ENCODE measurements at places on chromosomes 4 and X.

DNA sequence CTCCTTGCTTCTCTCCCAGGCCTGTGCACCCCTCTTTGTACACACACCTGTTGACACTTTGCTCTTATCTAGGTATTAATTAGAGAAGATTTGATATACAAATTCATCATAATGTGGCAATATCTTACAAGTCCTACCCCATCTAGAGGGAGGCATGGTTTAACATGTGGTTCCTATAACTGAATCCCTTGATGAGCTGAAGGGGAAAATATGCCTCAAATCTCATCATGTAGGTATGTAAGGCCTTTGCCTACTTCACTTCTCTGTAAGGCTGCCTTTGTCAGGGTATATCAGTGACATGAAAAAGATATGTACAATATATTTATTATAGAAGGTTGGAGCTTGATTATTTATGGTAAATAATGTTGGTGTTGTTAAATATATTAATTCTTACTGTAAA, 31.9 kb downstream of the HTR2C start:
- DNase-seq = no peak

DNA sequence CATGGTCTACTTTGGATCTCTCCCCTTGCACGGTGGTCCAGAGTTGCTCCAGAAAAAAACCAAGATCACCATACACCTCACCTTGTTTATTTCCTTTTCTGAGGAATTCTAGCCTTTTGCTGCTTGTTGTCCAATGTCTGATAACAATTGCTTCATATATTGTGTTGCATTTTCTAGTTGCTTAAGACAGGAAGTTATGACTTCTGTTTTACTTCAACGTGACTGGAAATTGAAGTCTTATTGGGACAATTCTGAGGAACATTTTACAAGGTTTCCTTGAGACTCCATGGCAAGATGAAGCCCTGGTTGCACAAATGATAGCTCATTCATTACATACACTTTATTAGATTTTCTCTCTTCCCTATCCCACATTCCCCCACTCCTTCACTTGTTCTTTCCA, 5.2 kb downstream of the CXCL1 start:
- no peak for DNase-seq

GRCh38 chrX:42524379-42524778, 253.6 kb downstream of the PPP1R2C start:
- DNase-seq = no peak

- no peak for DNase-seq
Observed at GRCh38 chr4:33772582-33772981, 2471.7 kb downstream of the ARAP2 start.

GRCh38 chr4:40909363-40909876, 159.7 kb downstream of the NSUN7 start:
- DNase-seq = no peak

DNA sequence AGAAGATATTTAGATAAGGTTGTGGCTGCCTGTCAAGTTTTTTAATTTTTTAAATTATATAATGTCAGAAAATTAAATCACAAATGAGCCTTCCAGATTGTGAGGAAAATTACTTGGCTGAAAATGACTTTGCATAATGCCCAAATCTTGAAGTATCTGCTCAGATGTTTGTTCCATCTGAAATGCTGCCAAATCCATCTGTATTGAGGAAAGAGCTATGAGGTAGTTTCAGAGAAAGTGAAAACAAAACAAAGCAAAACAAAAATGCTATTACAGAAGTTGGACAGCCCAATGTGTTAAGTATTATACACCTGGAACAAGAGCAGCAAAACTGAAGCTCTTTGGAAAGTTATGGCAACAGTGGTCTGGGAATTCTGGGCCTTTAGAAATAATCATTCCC, 23.3 kb upstream of the GUCY1B1 start:
- no peak for DNase-seq

- peak; percentile 87 for DNase-seq
Observed at GRCh38 chr4:98546910-98547594, 111.4 kb downstream of the TSPAN5 start.

GRCh38 chr4:14867847-14868246, 134.4 kb upstream of the CPEB2 start:
- no peak for DNase-seq

DNA sequence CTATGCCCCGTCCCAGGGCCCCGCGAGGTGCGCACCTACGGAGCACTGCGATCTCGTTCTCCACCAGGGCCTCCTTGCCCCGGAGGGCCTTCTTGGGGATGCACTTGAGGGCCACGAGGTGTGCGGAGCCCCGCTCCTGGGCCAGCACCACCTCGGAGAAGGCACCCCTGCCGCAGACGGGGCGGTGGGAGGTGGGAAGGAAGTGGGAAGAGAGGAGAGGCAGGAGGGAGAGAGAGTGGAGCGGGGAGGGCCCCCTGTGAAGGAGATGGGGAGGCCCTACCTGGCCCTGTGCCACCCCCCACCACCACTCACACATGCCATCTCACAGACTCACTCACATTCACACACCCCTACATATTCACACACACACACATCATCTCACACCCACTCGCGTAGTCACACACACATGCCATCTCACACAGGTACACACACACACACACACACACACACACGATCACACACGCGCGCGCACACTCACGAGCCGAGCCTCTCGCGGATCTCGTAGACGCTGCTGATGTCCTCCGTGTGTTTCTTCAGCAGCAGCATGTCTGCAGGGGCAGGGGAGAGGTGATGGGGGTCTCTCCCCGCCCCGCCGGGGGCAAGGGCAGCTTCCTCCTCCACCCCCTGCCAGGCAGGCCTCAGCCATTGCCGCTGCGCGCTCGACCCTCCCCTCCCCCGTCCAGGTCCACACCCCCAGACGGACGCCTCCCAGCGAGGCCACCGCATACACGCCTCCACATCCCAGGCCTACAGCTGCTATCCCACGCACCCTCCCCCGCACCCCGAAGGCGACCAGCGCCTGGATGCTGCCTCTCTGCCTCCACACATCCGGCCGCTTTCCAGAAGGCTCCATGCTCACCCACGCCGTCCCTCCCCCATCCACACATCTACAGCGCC, 834 bp downstream of the PNCK start:
- DNase-seq = no peak

DNA sequence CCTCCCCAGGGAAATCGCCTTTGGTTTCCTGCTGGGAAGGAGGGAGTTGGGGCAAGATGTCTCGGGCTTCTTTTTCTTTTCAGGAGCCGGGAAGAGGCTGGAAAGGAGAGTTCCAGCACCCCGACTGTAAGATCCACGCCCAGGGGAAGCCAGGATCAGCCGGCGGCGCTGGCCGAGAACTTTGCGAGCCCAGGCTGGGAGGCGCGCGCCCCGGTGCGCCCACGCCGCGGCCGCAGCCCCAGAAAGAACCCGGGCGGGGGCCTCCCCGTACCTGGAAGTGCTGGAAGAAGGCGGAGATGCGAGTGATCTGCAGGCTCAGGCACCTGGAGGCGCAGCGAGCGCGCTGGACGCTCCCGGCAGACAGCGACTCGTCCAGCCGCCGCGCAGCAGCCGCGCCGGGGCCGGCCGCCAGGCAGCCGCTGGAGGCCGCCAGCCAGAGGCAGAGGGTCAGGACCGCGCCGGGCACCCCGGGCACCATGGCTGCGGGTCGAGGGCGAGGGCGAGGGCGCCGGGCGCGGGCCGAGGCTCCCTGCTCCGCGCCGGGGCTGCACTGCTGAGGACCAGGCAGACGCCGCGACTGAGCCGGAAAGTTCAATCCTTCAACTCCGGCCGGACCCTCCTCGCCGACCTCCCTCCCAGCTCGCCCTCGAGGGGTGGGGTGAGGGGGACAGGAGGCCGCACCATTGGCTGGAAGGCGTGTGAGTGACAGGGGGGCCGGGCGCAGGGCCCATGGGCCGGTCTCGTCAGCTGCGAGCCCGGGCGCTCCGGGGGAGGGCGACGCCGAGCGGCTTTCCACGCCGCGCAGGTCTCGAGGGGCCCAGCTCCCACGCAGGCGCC, at the start of gene ANOS1:
Gene ANOS1, minus strand, starts transcription at position 579 of the 837 bp plus-strand sequence. Its CDS starts 101 bp downstream, at position 478.
- DNase-seq = no peak

DNA sequence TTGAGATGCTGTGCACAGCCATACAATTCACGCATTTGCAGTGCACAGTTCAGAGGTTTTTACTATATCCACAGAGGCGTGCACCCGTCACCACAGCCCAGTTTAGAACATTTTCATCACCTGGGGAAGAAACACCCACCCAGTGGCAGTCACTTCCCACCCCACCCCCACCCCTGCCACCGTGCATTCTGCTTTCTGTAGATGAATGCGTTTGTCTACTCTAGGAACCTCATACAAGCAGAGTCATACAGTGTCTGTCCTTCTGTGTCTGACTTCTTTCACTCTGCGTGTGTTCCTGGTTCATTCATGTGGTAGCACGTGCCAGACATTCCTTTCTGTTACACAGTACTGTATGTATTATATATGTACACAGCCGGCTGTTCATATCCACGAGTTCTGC, 122.8 kb downstream of the TBL1X start:
- DNase-seq = no peak

DNA sequence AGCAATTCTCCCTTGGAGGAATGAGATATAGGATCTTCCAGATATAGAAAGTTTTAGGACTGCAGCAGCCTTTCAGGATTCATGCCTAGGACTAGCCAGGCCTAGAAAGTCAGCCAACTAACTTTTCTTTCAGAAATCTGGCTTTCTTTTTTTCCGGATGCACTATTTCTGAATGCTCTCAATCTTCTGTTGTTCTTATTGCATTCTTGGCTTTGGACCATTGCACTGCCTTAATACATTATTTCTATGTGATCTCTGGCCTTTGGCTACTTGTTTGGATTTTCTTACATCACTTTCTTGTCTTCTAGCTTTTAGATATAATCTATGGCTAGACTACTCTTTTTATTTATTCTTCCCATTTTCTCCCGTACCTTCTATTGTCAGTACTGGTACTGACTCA, 813.1 kb upstream of the HTR2C start:
- no peak for DNase-seq

- no peak for DNase-seq
Observed at GRCh38 chr4:183848805-183849204, 56.3 kb upstream of the STOX2 start.

DNA sequence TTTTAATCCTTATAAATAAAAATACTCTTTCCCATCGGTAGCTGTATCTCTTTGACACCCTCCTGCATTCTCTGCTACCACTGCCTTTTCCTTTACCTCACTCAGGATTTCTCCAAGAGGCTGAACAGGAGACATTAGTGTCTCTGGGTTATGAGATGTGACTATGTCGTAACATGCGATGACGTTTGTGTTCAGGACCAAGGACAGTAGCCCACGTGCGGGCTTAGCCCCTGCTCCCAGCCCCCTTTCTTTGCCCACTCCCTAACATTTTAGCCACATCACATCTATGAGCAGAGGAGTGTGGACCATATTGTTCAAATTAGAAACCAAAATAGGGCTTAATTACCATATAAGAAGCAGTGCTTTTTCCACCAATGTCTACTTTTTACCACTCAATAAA, 369.3 kb downstream of the FBXW7 start:
- DNase-seq = no peak

DNA sequence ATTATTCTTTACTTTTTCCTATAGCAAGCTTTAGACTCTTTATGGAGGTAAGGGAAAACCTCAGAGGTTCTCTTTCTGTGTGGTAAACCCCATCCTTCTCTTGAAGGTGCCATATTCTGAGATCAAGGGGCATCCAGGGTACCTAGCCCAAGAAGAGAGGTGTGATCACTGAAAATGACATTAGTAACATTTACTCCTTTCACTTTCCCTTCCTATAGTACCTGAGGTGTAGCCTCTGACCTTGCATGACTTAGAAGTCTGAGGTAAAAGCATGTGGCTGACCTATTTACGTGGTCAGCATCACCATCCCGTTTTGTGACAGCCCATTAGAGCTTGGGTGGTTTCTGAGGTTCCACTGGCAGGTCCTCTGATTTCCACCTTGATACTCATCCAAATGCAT, 25.7 kb downstream of the SGMS2 start:
- DNase-seq = no peak

DNA sequence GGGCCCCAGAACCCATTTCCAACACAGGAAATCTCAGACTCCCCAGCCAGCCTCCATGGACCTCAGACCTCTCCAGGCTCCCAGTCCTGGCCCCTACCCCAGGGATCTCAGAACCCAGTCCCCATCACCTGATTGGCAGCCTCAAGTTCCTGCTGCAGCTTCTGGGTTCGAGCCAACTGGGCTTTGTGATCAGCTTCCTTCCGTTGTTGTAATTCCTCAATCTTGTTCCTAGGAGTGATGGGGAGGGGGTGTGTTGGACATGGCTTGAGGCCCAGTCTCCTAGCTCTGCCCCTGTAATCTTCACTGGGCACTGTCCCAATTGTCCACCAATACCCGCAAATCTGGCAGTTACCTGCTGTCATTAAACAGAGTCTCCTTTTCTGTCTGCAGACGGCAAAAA, 12.6 kb downstream of the GRIPAP1 start:
- no peak for DNase-seq

GRCh38 chrX:82666355-82666754, 841.7 kb upstream of the POU3F4 start:
- no peak for DNase-seq

DNA sequence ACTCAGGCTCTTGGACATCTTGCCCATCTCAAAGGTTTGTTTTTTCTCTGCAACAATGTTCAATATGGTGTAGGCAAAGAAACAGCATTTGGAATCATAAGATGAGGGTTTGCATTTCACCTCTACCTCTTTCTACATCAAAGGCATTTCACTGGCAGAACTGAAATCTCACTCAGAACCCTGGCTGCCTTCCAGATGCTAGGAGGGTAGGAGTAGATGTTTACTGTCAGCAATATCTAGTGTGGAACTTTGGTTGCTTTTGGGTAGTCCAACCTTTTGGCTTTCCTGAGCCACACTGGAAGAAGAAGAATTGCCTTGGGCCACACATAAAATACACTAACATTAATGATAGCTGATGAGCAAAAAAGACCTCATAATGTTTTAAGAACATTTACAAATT, 297.0 kb upstream of the KLF3 start:
- DNase-seq = no peak

- no peak for DNase-seq
Observed at GRCh38 chr4:22744478-22745062, 51.8 kb downstream of the GBA3 start.

DNA sequence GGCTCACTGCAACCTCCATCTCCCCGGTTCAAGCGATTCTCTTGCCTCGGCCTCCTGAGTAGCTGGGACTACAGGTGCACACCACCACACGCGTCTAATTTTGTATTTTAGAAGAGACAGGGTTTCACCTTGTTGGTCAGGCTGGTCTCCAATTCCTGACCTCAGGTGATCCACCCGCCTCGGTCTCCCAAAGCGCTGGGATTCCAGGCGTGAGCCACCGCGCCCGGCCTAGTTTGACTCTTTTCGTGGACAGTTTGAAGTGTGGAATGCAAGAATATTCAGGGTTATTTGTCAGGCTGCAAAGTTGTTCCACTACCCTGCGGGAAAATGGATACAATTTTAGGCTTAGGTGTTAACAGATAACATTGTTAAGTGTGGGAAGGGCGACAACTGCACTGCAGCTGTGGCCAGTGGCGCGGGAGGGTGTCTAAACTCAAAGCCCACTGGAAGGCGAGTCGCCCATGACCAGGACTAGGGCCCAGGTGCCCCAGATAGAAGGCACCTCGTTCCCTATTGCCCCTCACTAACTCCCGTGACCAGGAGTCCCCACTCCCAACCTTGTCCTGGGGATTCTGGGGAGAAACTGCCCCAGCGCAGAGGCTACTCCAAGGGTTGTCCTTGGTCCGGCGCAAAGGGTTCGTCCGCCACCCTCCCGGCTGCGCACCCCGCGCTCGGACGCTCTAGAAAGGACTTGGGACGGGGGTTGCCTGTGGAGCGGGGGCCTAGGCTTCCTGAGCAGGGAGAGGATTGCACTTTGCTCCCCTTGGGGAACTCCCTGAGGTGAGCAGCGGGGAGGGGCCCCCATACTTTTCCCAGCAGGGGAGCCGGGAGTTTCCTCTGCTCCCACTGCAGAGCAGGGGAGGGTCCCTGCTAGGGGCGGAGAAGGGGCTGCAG, 1.1 kb upstream of the CD99 start:
- DNase-seq = no peak

Measured in vagina (tissue), 2 donors.